Cortex of kidney (tissue), 1 donor: ENCODE measurements at places on chromosomes 7 and 10.

GRCh38 chr10:9260690-9261089, 1206.2 kb downstream of the GATA3 start:
- DNase-seq = no peak

- DNase-seq = no peak
These were observed 394.3 kb downstream of the PARD3 start for GRCh38 chr10:34420795-34421194.

- no peak for DNase-seq
These were observed 48.5 kb downstream of the CPEB3 start for GRCh38 chr10:92242380-92242779.

DNA sequence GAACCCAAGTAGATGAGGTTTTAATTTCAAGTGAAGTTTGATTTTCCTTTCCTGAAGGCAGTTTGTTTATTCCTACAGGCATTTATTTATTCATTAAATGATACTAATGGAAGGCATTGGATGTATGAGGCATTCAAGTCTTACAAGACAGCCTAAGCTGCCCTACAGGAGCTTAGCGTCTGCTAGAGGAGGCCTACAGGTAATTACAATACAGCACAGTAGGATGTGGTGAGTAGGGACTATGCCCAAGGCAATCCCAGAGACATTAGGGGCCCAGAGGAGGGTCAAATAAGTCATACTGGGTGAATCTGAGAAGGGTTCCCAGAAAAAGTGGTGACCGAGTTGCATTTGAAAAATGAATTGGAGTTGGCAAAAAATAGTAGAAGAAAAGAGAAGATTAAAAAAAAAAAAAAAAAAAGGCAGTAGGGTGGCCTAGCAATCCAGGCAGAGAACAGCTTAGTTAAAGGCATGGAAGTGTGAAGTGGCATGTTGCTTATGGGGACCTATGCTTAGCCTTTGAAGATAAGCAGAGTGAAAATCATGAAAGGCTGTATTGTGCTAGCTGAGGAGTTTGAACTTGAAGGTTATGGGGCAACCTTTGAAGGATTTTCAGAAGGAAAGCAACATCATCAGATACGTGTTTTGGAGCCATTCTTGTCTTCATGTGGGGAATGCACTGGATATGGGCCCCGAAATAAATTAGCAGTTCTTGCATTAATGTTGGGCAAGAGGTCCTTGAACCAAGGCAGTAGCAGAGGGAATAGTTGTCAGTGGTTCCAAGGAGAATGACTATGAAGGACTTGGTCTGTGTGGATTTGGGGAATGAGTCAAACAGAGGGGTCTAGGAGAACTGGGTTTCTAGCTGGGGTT, 65.5 kb downstream of the SNX10 start:
- no peak for DNase-seq

DNA sequence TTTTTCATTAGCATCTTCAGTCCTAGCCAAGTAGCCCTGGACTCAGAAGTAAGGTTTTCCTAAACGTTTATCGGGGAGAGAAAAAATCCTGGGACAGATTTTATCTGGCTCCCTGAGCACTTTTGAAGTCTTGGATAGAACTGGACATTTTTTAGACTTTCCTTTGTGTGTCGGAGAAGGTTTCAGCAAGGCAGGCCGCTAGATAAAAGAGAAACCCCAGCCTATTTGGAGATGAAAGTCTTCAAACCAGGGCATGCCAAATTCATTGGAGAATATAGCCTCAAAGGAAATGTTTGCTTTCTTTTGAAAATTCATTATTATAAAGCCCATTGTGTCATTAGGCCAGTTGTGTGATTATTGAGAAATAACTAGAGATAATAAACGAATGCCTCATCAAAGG, 228.1 kb downstream of the BAMBI start:
- no peak for DNase-seq

DNA sequence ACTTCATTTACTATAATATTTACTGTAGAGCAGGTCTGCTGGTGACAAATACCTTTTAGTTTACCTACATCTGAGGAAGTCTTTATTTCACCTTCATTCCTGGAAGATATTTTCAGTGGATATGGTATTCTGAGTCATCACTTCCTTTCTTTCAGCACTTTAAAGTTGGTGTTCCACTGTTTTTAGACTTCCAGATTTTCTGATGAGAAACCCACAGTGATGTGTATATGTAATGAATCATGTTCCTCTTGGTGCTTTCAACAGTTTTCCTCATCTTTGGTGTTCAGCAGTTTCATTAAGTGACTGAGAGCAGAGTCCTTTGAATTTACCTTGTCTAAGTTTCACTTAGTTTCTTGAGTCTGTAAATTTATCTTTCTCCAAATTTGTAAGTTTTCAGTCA, 36.4 kb downstream of the COPG2 start:
- DNase-seq = no peak

DNA sequence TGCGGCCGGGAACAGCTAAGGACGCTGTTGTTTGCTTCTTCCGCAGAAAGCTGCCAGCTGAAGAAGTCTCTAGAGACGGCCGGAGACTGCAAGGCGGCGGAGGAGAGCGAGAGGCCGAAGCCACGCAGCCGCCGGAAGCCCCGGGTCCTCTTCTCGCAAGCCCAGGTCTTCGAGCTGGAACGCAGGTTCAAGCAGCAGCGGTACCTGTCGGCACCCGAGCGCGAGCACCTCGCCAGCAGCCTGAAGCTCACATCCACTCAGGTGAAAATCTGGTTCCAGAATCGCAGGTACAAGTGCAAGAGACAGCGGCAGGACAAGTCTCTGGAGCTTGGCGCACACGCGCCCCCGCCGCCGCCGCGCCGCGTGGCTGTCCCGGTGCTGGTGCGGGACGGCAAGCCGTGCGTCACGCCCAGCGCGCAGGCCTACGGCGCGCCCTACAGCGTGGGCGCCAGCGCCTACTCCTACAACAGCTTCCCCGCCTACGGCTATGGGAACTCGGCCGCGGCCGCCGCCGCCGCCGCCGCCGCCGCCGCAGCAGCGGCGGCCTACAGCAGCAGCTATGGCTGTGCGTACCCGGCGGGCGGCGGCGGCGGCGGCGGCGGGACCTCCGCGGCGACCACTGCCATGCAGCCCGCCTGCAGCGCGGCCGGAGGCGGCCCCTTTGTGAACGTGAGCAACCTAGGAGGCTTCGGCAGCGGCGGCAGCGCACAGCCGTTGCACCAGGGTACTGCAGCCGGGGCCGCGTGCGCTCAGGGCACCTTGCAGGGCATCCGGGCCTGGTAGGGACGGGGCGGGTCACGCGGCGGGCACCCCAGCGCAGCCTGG, 2.4 kb downstream of the NKX2-3 start:
- DNase-seq = no peak

DNA sequence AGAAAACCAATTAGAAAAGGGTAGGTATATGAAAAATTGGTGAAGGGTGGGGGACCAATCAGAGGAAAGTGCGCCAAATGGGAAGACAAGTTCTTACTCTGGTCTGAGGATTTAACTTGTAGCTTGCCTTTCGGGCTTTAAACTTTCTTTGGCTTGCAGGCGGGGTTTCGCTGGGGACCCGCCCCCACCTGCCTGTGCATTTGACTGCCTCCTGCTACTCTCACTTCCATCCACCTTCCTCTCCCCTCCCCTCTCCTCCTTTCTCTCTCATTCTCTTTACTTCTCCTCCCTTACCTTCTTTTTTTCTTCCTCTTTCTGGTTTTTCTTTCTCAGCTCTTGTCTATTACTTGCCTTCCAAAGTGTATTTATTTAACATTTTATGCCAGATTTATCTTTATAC, 278.8 kb downstream of the DNAJB9 start:
- DNase-seq = no peak

GRCh38 chr10:82866424-82867020, 991.5 kb downstream of the NRG3 start:
- no peak for DNase-seq

DNA sequence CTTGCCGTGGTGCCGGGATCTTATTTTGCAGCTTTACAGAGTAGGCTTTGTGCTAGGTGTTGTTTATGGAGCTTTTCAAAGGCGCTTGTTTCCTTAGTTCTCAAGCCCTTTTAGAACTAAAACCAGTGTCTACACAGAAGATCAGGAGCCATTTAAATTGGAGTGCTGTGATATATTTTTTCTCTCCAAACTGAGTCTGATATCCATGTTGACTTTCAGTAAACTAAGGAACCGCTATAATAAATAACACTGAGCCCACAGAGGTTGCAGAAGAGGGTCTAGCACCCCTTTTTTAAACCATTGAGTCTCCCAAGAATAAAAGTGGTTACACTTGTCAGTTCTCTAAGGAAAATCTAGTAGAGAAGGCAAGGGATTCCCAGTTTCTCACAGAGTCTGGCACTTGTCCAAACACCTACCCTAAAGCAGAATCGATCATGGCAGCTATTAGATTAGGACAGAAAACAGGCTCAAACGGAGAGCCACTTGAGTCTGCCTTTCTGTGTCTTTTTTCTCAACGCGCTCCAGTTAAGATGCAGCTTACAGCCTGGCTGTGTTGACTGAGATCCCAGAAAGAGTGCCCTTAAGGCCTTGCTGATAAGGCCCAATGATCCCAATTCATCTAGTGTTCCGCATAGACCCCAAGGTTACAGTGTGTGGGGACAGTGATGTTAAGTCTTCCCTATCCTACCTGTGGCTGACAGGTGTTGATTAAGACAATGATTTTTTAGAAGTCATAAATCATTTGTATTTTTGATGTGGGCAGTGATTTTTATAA, 804 bp downstream of the TMEM106B start:
- DNase-seq = no peak

DNA sequence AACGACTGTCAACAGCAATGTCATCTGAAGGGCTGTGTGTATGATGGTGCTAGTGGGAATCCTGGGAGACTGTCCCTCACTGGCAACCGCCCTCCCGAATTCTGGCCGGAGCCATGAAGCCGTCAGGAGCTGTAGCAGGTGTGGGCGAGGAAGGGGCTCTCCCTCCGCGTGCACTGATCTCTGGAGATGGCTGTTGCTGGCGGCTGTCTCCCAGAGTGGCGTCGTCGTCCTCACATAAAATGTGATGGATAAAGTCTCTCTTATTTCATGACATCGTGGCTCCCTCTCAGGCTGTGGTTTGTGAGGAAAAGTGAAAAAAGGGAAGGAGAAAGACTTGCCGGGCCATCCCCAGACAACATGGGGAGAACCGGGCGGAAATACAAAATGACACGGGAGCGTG, 216.5 kb downstream of the DNAJB6 start:
- no peak for DNase-seq

- no peak for DNase-seq
These were observed 43.5 kb downstream of the FAM241B start for GRCh38 chr10:69673521-69673920.

GRCh38 chr7:135275971-135276580, 42.4 kb downstream of the STRA8 start:
- no peak for DNase-seq

GRCh38 chr7:120898715-120899499, 41.0 kb upstream of the TSPAN12 start:
- no peak for DNase-seq

DNA sequence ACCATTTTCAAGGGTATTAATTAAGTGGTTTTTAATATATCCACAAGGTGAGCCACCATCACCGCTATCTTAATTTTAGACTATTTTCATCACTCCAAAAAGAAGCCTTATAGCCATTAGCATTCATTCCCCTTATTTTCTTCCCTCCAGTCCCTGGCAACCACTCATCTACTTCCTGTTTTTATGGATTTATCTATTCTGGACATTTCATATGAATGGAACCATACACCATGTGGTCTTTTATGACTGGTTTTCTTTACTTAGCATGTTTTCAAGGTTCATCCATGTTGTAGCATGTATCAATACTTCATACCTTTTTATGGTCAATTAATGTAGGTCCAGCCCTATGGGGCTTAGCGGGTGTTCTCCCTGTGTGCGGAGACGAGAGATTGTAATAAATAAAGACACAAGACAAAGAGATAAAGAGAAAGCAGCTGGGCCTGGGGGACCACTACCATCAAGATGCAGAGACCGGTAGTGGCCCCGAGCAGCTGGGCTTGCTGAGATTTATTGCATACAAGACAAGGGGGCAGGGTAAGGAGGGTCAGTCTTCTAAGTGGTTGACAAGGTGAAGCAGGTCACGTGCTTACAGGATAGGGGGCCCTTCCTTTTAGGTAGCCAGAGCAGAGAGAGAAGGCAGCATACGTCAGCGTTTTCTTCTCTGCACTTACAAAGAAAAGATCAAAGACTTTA, 14.6 kb downstream of the WBP1L start:
- no peak for DNase-seq

DNA sequence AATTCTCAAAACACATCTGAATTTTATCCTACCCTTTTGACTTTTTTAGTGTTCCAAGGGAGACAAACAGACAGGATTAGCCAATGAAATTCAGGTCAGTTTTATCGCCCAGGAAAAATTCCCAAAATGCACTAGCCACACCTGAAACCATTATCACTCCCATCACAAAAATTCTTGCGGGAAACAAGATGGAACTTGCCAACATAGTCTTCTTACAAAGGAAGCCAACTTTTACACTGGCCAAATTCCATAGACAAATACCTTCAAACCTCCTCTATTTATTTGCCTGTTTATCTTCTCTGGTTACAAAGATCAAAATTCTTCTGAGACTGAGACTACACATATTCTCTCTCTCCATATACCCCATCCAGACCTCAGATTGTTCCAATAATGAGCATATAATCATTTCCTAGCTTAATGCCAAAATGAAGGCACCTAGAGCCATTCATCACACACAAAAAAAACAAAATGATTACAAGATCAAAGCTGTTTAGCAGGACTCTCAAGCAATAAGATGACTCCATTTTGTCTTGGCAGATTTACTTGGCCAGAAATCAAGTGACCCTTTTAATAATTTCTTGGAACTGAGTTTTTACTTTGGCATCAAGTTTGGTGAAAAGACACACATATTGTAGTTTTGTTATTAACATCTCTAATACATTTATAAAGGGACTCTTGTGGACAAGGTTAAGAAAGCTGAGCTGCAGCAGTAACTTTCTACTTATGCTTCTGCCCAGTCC, 30.2 kb downstream of the MET start:
- DNase-seq = no peak

DNA sequence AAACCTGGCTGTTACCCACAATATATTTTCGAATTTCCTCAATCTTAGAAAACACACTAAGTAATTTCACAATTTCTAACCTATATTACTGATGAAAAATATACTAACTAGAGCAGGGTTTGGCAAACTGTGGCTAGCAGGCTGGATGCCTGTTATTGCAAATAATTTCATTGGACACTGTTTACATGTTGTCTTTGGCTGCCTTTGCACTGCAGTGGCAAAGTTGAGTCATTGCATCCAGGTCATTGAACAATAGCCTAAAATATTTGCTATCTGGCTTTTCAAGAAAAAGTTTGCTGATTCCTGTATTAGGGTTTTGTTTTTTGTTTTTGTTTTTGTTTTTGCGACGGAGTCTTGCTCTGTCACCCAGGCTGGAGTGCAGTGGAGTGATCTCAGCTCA, 47.2 kb downstream of the KIF11 start:
- no peak for DNase-seq

DNA sequence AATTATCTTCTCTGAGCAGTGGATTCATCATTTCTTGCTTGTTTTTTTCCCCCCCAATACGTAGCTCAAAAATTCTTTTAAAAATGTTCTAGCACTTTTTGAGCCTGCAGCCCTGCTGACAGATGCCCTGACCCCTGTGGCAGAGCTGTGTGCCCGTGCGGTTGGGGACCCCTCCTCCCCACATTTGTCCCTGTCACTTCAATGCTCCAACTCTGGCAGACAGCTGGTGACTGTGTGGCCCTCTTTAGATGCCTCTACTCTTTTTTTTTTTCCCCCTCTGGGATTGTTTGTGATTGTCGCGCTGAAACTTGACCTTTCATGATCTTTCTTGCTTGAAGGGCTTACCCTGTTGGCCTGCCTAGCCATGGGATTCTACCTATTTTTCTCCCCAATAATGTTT, 214.1 kb downstream of the TMEM178B start:
- DNase-seq = no peak

- DNase-seq = no peak
These were observed 117.1 kb downstream of the RPS24 start for GRCh38 chr10:78150756-78151155.
